Gastrocnemius medialis (tissue), 4 donors: ENCODE measurements at places on chromosomes 2 and 18.
A peak's percentile ranks its signal among the peaks of the same experiment; 100 is the strongest.

DNA sequence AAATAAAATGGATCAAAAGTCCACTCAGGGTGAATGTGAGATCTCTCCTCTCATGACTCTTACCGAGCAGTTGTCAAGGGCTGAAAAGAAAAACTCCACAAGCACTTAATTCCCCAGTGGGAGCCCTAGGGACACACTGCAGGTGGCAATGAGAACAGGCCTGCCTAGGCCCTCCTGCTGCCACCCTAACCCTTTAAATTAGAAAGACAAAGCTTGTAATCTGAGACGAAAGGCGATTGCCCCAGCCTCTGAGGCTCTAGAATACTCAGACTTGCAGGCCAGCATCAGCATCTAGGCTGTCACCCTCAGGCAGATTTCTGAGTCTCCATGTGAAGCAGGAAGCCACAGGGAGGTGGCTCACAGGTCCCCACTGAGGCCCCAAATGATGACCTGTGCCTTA lies 457.0 kb upstream of the MYT1L start:
- DNase-seq: no peak

DNA sequence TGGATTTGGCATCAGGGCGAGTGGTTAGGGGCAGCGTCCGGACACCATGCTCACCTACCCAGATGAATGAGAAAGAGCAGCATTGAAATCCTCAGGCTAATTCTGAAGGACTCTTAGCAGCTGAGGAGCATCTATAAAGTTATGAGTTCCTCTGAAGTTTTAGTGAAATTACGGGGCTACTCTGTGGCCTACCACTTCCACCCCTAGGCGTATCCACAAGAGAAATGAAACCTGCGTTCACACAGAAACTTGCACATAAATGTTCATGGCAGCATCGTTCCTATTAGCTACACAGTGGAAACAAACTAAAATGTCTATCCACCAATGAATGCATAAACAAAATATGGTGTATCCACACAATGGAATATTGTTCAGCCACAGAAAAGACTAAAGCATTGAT lies 98.0 kb downstream of the GBX2 start:
- DNase-seq: no peak

DNA sequence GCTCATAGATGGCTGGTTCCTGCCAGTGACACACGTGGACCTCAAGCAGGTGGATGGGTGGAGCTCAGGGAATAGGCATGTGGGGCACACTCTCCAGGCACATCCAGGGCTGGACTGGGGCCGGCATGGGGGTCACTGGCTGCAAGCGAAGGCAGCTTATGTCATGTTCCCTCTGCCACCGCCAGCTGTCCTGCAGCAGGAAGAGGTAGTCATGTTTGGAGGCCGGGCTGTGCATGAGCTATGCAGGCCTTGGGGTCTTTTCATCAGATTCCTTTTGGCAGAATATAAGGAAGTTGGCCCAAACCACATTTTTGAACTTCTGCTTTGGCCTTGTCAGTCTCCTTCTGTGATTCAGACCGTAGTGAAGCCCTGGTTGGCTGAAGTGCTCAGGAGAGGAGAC lies 61.5 kb downstream of the AGAP1 start:
- DNase-seq: no peak

DNA sequence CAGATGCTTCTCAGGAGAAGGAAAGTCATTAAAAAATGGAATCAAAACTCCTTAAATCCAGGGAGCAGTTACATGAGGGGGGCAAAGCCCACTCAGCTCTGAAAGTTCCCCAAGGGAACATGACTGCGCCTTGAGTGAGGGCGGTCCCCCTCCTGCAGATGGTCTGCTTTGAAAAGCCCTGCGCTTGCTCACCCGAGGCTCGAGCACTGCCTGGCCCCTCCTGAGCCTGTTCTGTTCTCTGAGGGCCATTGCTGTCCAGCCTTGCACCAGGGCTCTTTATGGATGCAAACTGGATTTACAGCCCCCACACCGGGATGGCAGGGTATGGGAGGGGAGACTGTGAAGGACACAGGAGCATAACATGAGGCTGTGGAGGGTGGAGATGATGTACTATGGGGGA lies 37.8 kb upstream of the DNMT3A start:
- DNase-seq: no peak

- DNase-seq: no peak
These were observed 244.8 kb downstream of the MYCN start for GRCh38 chr2:16184945-16185660.

DNA sequence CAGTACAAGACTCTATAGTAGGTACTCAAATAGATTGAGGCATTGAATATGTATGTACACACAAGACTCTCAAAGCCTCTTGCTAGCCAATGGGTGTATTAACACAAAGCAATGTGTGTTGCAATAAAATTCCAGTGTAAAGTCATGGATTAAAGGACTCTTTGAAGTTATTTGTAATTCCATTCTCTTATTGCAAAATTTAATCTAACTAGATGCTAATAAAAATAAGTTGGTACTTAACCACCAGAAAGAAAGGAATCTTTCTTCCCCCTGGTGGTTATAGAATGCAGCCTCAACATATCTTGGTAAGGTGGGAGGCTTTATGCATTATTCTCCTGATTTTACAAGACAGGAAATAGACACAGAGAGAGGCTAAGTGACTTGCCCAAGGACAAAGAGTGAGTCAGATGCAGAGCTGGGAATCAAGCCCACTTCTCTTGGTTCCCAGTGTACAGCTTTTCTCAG lies 18.0 kb downstream of the LRP1B start:
- no peak for DNase-seq

DNA sequence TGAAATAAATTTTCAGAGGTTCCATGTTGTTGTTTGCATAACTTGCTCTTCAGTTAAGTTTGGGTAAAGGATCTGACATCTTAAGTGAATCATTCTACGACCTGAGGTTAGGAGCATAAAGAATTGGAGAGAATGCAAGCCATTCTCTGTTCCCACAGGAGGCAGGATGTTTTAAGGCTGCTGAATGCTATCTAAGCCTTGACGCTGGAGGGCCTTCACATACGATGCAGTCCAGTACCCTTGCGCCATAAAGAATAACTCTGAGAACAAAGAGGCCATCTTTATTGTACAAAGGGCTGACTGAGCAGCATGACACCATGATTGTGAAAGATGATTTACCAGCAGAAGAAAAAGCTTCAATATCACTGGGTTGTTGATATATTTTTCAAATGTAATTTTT lies 198.4 kb downstream of the NYAP2 start:
- DNase-seq: no peak

- no peak for DNase-seq
These were observed 716.3 kb downstream of the TSN start for GRCh38 chr2:122471753-122472152.

DNA sequence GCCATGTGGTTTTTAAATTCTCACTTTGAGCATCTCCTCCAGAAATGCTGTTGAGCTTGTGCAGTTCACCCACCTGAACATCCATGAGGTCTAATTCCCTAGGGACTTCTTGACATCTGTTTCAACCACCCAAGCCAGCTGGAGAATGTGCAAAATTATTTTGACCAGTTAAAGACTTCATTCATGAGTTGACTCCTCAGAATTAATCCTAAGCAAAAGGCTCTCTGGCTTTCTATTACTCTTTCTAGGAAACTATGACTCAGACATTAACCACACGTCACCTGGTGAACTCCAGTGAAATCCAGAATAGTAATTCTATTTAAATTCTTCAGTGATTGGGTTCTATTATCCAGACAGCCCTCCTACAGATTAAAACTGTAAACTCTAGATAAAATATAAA lies 247.5 kb downstream of the NBAS start:
- no peak for DNase-seq

DNA sequence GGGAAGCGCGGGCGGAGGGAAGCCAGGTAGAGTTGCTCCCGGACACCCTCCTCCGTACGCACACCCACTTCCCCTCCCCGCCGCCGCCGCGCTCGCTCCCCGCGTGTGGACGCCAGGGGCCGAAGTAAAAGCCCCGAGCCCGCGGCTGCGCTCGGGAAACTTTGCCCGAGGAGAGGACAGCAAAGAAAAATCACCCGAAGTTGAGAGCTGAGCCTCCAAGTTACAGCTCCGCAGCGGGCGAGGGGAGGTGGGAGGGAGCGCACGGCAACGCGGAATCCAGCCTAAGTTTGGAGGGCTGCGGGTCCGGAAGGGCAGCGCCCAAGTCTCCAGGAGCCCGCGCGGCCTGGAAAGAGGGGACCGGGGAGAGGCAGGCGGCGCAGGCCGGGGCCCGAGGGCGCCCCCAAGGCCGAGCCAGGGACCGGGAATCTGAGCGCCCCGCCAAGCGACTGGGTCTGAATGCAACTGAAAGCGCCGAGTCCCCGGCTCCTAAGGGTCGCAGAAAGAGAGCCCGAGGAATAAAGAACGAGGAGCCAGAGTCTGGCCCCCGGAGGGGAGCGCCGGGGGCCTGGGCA lies 706 bp upstream of the BCL11A start:
- no peak for DNase-seq

GRCh38 chr2:197498937-197499593 lies 575 bp downstream of the HSPD1 start:
- DNase-seq: peak; percentile 65

DNA sequence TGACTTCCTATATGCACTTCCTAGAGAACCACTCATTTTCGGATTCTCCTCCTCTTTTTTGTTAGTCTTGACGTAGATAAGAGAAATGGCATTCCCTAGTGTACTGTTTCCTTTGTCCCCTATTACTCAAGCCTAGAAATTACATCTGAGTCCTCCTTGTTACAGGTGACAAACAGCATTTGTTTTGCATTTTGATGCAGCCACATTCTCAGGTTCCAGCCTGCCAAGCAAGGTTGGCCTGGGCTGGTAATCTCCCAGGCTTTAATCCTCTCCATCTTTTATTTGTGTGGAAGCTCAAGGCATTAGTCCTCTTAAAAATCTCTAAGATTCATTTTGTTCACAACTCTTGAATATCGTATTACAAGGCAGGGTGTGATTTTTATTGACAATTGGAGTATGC lies 318.0 kb upstream of the NRP2 start:
- no peak for DNase-seq

DNA sequence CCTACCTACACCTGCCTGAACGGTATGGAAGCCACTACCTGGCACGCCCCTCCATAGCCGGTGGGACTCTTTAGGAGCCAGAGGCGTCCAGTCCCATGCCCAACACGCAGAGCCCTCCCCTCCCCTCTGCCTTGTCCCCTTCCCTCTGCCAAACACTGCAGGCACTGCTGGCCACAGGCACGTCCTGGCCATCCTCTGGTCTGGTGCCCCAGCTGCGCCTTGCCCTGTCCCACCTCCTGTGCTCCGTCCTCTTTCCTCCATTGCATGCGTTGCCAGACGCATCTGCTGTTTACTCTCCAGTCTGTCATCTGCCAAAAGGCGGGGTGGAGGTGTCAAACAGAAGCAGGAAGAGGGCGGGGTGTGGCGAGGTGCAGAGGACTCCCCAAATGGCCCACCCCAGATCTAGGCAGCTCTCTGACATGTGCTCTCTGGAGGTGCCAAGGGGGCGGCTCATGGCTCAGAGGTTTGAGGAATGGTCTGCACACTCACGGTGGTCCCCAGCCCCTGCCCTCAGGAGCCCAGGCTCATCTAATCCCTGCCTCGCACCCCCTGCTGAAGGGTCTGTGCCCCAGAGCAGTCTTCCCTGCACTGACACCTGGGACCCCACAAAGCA lies 45.1 kb downstream of the HS6ST1 start:
- no peak for DNase-seq

DNA sequence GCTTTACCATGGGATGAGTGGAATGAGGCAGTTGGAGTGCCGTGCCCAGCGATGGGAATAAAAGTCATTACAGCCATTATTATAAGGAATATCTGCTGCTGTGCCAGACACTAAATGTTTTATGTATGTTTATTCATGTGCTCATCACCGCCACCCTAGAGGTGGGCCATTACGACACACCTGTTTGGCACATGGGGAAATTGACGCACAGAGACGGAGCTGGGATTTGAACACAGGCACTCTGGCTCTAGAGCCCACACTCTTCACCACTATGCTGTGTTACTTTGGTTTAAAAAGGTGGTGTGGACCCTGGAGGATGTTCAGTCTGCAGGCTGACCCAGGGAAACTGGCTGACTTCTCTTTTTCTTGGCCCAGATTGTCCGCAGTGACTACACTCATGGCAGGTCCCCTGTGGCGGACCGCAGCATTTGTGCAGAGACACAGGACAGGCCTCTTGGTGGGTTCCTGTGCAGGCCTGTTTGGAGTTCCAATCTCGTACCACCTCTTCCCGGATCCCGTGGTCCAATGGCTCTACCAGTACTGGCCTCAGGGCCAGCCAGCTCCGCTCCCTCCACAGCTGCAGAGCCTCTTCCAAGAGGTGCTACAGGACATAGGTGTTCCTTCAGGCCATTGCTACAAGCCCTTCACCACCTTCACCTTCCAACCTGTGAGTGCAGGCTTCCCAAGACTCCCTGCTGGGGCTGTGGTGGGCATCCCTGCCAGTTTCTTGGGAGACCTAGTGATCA lies 1.6 kb downstream of the TMEM177 start:
- no peak for DNase-seq

DNA sequence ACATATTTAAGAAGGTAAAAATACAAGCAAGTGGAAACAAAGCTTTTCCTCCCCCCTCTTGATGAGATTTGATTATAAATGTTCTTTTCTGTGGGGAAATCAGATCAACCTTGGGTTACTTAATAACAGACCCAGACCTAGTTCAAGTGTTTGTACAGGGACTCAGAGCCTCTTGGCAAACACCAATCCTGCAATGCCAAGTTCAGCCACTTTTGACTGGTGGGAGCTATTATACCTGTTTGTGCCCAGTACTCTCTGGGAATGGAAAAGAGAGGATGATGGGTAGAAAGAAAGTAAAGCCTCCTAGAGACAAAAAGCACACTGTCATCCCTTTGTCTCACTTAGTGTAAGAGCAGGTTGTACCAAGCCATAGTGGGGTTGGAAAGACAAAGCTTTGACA lies 63.8 kb upstream of the EPHA4 start:
- no peak for DNase-seq

- DNase-seq: no peak
These were observed 42.2 kb downstream of the HIBCH start for GRCh38 chr2:190277234-190278112.

- no peak for DNase-seq
These were observed 54.9 kb downstream of the VRK2 start for GRCh38 chr2:58101500-58101899.
